ENCODE measurements at places on chromosomes 3 and 15.

DNA sequence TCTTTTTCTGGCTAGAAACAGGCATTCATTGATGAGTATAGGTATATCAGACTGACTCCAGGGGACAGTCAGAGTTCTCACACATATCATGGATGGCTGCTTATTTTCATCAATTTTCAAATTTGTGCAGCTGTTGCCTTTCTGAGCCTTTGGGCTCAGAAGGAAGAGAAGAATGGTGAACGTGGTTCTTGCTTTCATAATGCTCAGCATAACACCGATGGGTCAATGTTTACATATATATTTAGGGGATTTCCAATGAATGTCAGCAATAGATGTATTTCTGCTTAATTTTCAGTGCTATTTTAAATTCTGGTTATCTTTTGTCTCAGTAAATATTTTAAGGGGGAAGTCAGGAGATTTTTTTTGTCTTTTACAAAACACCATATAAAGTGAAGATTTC lies 581.4 kb upstream of the DPPA4 start:
- DNase-seq, result no peak

DNA sequence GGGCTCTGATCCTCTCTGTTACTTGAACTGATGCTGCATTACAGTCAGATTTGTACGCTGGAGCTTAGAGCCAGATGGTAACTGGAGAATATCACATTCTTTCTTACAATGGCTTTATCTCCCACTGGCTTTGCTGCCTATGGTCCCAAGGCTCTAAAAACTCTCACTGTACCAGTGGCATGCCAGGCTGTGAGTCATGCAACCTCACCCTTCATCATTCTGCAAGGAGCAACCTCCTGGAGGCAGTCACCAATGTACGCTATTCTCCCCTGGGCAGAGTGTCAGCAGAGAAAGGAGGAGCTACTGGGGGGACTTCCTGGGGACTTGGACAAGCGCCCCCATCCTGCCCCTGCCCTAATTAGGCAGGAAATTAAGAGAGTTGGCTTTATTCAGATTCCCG lies 97.9 kb upstream of the EIF1B start:
- DNase-seq, result no peak

- no peak for DNase-seq
These were observed 96.5 kb downstream of the CCNL1 start for GRCh38 chr3:157063469-157063868.

DNA sequence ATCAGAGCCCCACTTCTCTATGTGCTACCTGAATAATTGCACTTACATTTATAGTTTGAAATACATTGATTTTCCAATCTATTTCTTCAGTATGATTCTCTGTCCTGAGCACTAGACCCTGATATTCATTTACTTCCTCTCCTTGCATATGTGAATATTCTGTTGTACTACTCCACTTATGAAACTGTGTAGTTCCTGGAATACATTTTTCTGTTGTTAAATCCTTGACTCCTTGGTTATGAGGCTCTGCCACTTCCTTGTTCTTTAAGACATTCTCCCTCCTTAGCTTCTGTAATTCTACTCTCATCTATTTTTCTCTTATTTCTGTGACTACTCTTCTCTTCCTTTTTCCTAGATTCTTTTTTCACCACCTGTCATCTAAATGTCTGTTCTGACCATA lies 12.9 kb upstream of the MGA start:
- no peak for DNase-seq

DNA sequence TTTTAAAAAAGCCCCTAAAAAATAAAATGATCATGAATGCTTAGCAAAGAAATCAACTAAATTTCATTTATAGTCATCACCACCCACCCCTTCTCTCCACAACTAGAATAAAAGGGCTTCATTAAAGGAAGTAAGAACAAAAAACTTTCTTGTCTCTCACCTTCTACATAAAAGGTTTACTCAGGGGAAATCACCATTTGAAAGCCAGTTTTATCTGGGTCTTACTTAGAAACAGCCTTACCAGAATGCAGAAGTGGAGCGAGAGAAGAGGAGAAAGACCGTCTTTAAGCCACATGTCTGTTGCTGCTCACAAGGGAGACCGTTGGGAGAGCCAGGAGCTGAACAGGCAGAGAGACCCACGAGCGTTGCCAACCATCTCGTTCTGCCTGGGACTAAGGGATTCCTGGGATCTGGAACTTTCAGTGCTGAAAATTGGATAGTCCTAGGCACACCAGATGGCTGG lies 350.1 kb upstream of the PROK2 start:
- no peak for DNase-seq

- DNase-seq, result no peak
These were observed 23.5 kb upstream of the EPHB3 start for GRCh38 chr3:184537885-184538665.

Measured in stimulated activated CD4-positive, alpha-beta T cell treated with anti-CD3 and anti-CD28 coated beads, Interleukin-1b, Interleukin-23, amount 100 ng/mL, for 48 hours (primary cell).